Mucosa of descending colon (tissue), 3 donors: ENCODE measurements at places on chromosomes 2 and 18.

- DNase-seq = no peak
Observed at GRCh38 chr2:64944484-64944883, 44.7 kb upstream of the SLC1A4 start.

- DNase-seq = no peak
Observed at GRCh38 chr2:208268156-208268952, 2.3 kb downstream of the PIKFYVE start.

DNA sequence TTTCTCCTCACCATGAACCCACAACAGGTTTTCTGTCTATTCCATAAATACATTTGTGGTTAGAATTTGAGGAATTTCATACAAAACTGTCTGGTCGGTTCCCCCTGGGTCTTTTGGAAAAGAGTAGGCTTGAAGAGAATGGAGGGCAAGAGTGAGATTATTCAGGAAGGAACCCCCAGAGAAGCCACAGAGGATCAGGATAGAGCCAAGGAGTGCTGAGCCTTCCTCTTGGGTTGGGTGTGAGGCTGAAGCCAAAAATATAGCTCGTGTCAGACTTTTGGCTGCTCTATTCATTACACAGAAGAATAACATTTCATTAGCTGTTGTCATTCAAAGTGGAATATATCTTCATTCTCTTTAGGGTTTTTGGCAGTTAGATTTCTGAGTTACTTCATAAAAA is 45.9 kb upstream of the YES1 start:
- DNase-seq = no peak

GRCh38 chr2:230583581-230583980 is 129.1 kb upstream of the CAB39 start:
- DNase-seq = no peak

- DNase-seq = no peak
Observed at GRCh38 chr2:149739171-149739882, 151.8 kb upstream of the MMADHC start.

GRCh38 chr18:66083078-66083477 is 332.3 kb downstream of the CDH7 start:
- no peak for DNase-seq

GRCh38 chr18:42413870-42414269 is 458.8 kb downstream of the PIK3C3 start:
- DNase-seq = no peak

DNA sequence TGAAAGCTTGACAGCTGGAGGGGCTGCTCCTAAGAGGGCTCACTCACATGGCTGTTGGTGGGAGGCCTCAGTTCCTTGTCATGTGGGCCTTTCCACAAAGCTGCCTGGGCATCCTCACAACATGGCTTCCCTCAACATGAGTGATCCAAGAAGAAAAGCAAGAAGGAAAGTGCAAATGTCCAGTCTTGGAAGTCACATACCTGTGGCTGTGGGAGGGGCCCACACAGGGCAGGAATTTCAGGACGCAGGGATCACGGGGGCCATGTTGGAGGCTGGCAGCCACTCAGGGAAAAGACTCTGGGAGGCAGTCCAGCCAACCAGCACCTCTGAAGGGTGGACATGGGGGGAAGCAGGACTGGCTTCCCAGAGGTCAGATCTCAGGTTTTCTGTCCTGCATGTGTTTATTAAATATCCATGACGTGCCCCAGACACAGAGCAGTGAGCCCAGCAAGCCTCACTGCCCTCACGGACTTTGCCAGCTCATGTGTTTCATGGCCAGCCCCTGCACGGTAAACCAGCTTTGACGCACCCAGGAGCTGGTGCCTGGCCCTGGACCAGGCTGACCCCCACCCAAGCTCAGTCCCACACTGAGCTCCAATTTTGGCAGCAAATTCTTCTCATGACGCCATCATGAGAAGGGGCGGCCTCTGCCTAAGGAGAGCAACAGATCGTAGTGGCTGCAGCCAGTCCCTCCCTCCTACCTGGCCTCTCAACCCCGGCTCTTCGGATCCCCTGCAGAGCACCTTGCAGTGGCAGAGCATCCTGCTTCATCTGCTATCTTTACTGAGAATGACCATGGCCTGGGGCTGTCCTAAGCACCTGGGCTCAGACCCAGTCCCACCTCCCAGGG is 34.7 kb upstream of the GPR17 start:
- DNase-seq = peak; percentile 6

DNA sequence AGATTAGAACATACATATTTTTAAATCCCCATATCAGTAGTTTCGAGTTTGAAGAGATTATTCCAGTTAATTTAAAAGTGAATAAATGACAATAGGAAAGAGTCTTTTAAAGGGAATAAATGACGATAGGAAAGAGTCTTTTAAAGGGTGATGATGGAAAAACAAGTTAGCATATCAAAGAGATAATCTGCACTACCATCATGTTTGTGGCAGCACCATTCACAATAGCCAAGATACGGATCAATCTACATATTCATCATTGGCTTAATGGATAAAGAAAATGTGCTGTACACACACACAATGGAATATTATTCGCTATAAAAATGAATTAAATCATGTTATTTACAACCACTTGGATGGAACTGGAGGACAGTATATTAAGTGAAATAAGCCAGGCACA is 15.0 kb downstream of the ATG16L1 start:
- no peak for DNase-seq

GRCh38 chr2:95074663-95075439 is 46.8 kb downstream of the MRPS5 start:
- no peak for DNase-seq

DNA sequence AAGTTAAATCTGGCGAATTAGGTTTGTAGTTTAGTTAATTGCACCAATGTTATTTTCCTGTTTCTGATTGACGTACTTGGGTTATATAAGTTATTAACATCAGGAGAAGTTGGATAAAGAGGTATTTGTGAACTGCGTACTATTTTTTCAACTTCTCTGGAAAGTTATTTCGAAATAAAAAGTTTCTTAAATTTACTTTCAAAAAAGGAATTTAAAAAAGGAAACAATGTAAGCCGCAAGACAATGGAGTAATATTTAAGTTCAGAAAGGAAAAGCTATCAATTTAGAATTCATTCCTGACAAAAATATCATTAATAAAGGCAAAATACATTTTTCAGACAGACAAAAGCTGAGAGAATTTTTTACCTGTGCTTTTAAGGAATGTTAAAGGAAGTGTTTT is 47.7 kb downstream of the RAB10 start:
- DNase-seq = no peak

- no peak for DNase-seq
Observed at GRCh38 chr2:180419212-180419611, 412.1 kb upstream of the CWC22 start.
